ENCODE measurements at places on chromosomes 12 and 14.

- H3K4me3 ChIP-seq: no peak overlapping the region
- peaks cover 25% of the 10 kb centered on the region for H3K27me3 ChIP-seq
- peaks cover 38% of the 10 kb centered on the region for H3K4me1 ChIP-seq
- H3K27ac ChIP-seq: no peak overlapping the region
These were observed 63.1 kb downstream of the C14orf132 start for GRCh38 chr14:96102081-96102856.

- no peak overlapping the region for H3K4me3 ChIP-seq
- peaks cover 7% of the 10 kb centered on the region for H3K36me3 ChIP-seq
- H3K4me1 ChIP-seq: no peaks in the 10 kb centered on the region
- H3K27me3 ChIP-seq: no peaks in the 10 kb centered on the region
- no peak for DNase-seq
- H3K27ac ChIP-seq: no peak overlapping the region
These were observed 67.4 kb downstream of the DDX51 start for GRCh38 chr12:132076711-132077110.

- peaks cover 4% of the 10 kb centered on the region for H3K27me3 ChIP-seq
- peaks cover 3% of the 10 kb centered on the region for H3K4me1 ChIP-seq
- H3K4me3 ChIP-seq: no peak overlapping the region
- H3K27ac ChIP-seq: no peak overlapping the region
- DNase-seq: no peak
- H3K36me3 ChIP-seq: no peaks in the 10 kb centered on the region
These were observed 192.8 kb downstream of the ZFP36L1 start for GRCh38 chr14:68599896-68600610.

DNA sequence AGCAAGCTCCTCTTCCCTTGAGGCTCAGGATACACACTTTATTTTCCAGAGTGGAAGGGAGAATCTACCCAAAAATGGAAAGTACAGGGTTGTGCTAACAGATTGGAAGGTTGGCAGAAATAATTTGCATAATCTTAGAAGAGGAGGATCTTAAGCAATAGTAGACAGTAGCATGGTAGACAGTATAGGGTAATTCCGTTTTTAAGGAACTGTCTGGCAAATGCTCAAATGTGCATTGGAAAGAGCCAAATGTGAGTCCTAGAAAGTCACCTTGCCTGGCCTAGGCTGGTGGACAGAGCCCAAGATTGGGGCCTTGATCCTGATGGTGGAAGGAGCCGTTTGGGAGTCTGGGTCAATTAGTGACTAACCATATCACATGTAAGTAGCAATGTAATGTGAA is 13.1 kb upstream of the CARMIL3 start:
- no peaks in the 10 kb centered on the region for H3K36me3 ChIP-seq
- H3K4me3 ChIP-seq: no peak overlapping the region
- no peak for DNase-seq
- no peak overlapping the region for H3K27ac ChIP-seq
- peaks cover 15% of the 10 kb centered on the region for H3K27me3 ChIP-seq
- peaks cover 8% of the 10 kb centered on the region for H3K4me1 ChIP-seq

GRCh38 chr14:34450958-34451357 is 11.1 kb downstream of the SPTSSA start:
- H3K36me3 ChIP-seq: no peaks in the 10 kb centered on the region
- H3K27me3 ChIP-seq: no peaks in the 10 kb centered on the region
- no peak for DNase-seq
- peaks cover 3% of the 10 kb centered on the region for H3K4me1 ChIP-seq
- no peak overlapping the region for H3K27ac ChIP-seq

DNA sequence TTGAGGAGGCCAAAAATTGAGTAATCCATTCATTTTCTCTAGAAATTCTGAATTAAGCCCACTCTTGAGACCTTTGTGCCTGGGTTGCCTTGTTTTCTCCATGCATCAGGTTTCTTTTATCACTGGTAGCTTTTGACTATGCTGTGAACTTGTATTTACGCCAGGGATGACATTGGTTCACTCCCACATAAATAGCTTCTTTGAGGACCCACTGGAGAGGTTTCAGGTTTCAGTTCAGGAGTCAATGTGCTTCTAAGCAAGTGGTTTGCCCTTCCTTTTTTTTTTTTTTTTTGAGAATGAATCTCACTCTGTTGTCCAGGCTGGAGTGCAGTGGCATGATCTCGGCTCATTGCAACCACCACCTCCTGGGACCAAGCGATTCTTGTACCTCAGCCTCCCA is 10.2 kb upstream of the SLC17A8 start:
- H3K36me3 ChIP-seq: peaks cover 4% of the 10 kb centered on the region
- DNase-seq: no peak
- no peak overlapping the region for H3K27ac ChIP-seq
- H3K4me3 ChIP-seq: no peak overlapping the region

- DNase-seq: no peak
- H3K4me1 ChIP-seq: peaks cover 3% of the 10 kb centered on the region
- H3K4me3 ChIP-seq: no peak overlapping the region
- H3K27ac ChIP-seq: no peak overlapping the region
These were observed 13.0 kb downstream of the TBX5 start for GRCh38 chr12:114392909-114393308.

GRCh38 chr12:103884316-103884715 is 43.3 kb upstream of the NT5DC3 start:
- peak overlapping the region; percentile 7 for H3K27ac ChIP-seq
- H3K4me3 ChIP-seq: no peak overlapping the region
- DNase-seq: no peak
- H3K36me3 ChIP-seq: no peaks in the 10 kb centered on the region
- H3K4me1 ChIP-seq: peaks cover 8% of the 10 kb centered on the region

DNA sequence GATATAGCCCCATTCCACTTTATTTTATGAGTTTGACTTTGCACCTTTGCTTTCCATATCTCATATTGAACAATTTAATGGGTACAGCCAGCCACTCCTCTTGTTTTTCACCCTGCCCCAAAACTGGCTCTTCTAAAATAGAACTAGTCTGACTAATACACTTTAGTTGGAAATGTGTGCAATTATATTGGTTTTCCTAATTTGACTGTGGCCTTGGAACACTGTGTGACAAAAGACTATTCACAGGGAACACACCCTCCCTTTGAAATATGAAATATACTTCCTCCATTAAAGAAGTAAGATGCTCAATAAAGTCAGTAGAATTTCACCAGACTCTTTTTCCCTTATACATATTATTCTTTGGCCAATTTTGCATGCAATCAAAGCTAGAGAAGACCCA is 218.6 kb upstream of the DCN start:
- H3K27ac ChIP-seq: no peak overlapping the region
- H3K4me3 ChIP-seq: no peak overlapping the region
- H3K36me3 ChIP-seq: no peaks in the 10 kb centered on the region
- no peaks in the 10 kb centered on the region for H3K27me3 ChIP-seq
- no peaks in the 10 kb centered on the region for H3K4me1 ChIP-seq

GRCh38 chr12:47799357-47799955 is 20.2 kb downstream of the HDAC7 start:
- no peak overlapping the region for H3K27ac ChIP-seq
- H3K27me3 ChIP-seq: peaks cover 2% of the 10 kb centered on the region
- peaks cover 23% of the 10 kb centered on the region for H3K4me1 ChIP-seq
- H3K4me3 ChIP-seq: no peak overlapping the region
- DNase-seq: no peak

DNA sequence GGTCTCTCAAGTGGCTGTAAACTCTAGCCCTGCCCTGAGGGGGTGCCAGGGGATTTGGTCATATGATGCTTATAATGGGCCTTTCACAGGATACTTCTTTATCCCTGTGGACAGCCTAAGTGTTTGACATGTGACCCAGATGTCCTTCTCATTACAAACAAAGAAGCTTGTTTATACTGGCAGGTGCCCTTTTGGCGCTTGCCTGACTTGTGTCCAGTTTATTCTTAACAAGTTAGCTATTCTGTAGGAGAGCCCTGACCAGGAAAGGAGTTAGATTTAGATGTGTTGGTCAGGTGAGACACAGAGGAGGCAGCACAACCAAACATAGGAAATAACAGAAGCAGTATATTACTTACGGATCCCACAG is 51.9 kb downstream of the CCDC91 start:
- H3K27me3 ChIP-seq: peaks cover 8% of the 10 kb centered on the region
- peaks cover 23% of the 10 kb centered on the region for H3K4me1 ChIP-seq
- peak overlapping the region; percentile 80 for H3K4me3 ChIP-seq
- H3K36me3 ChIP-seq: peaks cover 7% of the 10 kb centered on the region
- peak; percentile 80 for DNase-seq
- H3K27ac ChIP-seq: peak overlapping the region; percentile 100

GRCh38 chr14:68143341-68143841 is 323.8 kb downstream of the RAD51B start:
- no peaks in the 10 kb centered on the region for H3K27me3 ChIP-seq
- H3K4me3 ChIP-seq: no peak overlapping the region
- H3K27ac ChIP-seq: no peak overlapping the region
- no peak for DNase-seq
- peaks cover 4% of the 10 kb centered on the region for H3K4me1 ChIP-seq
- peaks cover 2% of the 10 kb centered on the region for H3K36me3 ChIP-seq

DNA sequence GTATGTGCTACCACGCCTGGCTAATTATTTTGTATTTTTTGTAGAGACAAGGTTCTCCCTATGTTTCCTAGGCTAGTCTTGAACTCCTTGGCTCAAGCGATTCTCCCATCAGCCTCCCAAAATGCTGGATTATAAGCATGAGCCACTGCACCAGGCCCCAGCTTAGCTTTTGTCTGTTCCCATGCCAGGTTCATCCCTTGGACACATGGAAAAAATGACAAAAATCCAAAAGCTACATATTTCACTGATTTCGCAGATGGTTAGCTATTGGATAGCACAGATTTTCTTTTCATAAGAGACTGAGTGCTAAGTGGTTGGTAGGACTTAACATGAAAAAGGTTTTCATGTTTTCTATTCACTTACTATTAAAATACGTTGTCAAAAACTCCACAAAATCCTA is 286.6 kb upstream of the KITLG start:
- no peaks in the 10 kb centered on the region for H3K36me3 ChIP-seq
- H3K27ac ChIP-seq: no peak overlapping the region
- H3K4me1 ChIP-seq: no peaks in the 10 kb centered on the region
- no peaks in the 10 kb centered on the region for H3K27me3 ChIP-seq
- H3K4me3 ChIP-seq: no peak overlapping the region

DNA sequence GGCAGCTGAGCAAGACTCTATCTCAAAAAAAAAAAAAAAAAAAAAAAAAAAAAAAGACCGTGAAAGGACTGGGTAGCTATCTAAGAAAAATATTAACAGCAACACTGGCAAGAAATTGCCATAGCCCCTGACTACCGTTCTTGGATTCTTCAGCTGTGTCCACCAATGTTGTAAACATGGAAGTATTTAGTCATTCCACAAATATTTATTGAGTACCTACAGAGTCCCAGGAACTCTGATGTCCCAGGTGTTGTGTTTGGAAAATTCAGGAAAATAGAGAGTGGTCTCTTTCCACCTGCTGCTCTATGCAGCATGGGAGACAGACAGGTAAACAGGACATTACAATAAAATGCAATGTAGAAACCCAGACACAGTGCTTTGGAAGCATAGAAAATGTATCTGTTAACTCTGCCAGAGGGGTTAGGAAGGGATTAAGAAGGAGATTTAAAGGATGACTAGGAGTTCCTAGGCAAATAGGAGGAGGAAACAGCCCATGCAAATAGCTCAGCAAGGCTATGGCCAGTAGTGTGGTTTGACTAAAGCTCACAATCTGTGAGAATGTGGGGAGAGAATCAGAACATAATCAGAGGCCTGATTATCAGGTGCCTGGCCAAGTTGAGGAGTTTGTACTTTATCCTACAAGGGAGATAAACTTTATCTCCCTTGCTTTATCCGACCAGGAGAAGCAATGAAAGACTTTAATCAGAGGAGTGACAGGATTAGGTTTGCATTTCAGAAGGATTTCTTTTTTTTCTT is 2.1 kb upstream of the DLST start:
- H3K27me3 ChIP-seq: peaks cover 4% of the 10 kb centered on the region
- H3K4me1 ChIP-seq: peaks cover 22% of the 10 kb centered on the region
- DNase-seq: no peak
- H3K36me3 ChIP-seq: no peaks in the 10 kb centered on the region
- H3K4me3 ChIP-seq: no peak overlapping the region

DNA sequence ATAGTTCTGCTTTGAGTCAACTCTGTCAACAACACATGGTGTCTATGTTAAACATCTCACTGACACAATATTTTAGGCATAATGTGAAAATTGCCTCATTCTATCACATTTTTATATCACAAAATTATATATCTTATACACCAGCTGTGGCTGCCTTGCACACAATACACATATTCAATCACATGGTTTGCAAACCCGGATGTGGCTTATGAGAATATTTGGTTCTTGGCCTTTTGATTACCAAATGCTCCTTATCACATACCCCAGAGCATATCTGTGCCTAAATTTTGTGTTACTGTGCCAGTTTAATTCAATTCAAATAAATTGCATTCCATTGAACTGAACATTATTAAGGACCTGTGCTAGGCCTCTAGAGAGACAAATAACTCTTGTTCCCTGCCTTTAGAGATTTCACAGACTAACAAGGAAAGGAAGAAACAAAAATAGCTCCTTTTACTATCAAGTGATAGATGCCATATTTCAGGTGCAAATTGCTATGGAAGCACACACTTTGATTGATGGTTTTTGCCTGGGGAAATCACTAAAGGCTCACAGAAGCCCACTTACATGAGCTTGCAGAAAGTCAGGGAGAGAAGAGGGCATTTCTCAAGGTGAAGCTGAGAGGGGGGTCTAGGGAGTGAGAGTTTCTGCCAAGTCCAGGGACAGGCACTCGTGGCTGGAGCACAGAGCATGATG is 63.4 kb downstream of the PPP1R36 start:
- no peaks in the 10 kb centered on the region for H3K27me3 ChIP-seq
- DNase-seq: no peak
- no peak overlapping the region for H3K27ac ChIP-seq
- no peak overlapping the region for H3K4me3 ChIP-seq
